ENCODE measurements at places on chromosomes 2 and 18. TPM values are rescaled to one million over a fixed set of nuclear protein-coding genes. Genes with fewer than 3 reads are reported as not detected.

DNA sequence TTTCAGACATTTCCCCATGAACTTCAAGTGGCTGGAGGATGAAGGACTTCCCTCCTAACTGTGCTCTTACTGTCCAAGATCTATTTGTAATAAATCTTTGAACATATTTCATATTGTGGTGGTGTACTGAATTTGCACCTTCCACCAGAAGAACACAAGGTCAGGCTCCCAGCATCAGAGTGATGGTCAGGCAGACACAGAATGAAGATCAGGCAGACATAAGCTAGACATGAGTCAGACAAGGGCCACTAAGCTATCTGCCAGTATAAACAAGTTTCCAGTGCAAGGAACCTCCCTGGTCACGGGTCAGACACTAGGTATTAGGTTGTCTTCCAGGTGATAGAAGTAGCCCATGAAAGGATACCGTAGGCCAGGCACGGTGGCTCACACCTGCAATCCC lies 20.0 kb downstream of the AQP12B start:
- H3K27ac ChIP-seq = no peak overlapping the region
- no peaks in the 10 kb centered on the region for H3K4me1 ChIP-seq
- peaks cover 3% of the 10 kb centered on the region for H3K27me3 ChIP-seq
- H3K4me3 ChIP-seq = no peak overlapping the region
- H3K36me3 ChIP-seq = no peaks in the 10 kb centered on the region

GRCh38 chr2:130150181-130151144 lies 5.6 kb upstream of the CCDC74B start:
- no peak overlapping the region for H3K27ac ChIP-seq
- no peak for DNase-seq
- no peaks in the 10 kb centered on the region for H3K27me3 ChIP-seq
- no peaks in the 10 kb centered on the region for H3K4me1 ChIP-seq

ALPI gene
- not detected for total RNA-seq

DNA sequence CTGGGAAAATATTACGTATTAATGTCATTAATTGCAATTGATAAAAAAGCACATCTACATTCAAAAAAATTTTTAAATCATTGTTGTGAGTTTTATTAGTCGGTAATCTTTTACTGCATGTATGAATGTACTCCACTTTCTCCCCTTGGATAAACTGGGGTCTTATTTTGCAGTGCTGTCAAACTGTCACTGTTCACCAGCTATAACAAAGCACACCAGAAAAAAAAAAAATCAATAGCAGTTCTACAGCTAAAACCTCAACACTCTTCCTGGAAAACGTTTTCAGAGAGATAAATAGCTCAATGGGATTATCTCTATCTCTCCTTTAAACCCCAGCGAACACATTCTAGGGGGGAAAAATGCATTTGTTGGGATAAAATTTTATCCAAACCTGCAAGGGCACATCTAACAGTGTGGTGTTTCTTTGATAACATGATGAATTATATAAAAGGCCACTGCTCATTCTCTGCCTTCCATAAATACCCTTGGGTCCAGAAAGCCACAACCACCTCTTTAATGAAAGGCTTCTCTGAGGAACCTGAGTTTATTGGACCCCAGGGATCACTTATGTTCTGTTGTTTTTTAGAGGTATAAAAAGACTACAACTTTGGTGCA lies 219.9 kb downstream of the CDH20 start:
- H3K4me3 ChIP-seq = no peak overlapping the region
- no peaks in the 10 kb centered on the region for H3K27me3 ChIP-seq
- no peaks in the 10 kb centered on the region for H3K4me1 ChIP-seq
- no peak for DNase-seq

GRCh38 chr2:9010866-9011265 lies 7.4 kb upstream of the MBOAT2 start:
- H3K4me1 ChIP-seq = no peaks in the 10 kb centered on the region
- no peak overlapping the region for H3K4me3 ChIP-seq
- H3K27ac ChIP-seq = no peak overlapping the region
- no peaks in the 10 kb centered on the region for H3K36me3 ChIP-seq
- DNase-seq = no peak

DNA sequence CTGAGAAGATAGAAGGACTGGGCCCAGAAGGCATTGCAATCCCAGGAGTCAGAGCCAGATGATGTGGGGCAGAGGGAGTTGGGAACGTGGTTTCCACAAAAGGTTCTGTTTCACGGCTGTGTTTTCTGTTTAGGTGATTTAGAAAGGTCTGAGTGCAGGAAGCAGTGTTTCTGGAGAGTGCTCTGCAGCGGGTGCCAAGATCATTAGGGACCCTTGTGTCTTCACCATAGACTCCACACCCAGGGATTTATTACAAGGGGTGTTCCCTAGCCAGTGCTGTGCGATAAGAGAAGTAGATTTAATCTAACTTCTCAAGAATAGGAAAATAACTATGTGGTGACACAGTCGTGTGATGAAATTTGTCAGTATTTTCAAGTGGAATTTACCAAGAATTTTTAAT lies 221.1 kb upstream of the TPO start:
- no peak for DNase-seq
- no peaks in the 10 kb centered on the region for H3K36me3 ChIP-seq
- no peak overlapping the region for H3K4me3 ChIP-seq

DNA sequence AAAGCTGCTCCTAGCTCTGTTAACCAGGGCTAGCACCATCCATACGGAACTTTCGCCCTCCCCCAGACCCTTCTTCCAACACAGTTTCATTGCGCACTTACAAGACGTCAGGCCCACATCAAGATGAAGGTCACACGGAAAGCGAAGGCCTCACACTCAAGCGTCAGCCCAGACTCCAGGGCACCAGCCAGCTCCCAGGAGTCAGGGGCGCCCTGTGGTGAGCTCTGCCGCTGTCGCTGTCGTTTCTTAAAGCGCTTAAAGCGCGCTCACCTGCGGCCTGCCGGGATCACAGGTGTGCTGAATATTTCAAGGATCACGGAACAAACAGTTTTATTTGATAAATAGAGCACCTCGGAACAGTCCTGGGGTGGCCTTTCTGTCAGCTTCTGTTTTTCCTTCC lies 163.1 kb downstream of the CDH20 start:
- no peaks in the 10 kb centered on the region for H3K27me3 ChIP-seq
- DNase-seq = no peak
- H3K4me3 ChIP-seq = no peak overlapping the region

CPSF3 gene
- total RNA-seq = 37.1 TPM

DNA sequence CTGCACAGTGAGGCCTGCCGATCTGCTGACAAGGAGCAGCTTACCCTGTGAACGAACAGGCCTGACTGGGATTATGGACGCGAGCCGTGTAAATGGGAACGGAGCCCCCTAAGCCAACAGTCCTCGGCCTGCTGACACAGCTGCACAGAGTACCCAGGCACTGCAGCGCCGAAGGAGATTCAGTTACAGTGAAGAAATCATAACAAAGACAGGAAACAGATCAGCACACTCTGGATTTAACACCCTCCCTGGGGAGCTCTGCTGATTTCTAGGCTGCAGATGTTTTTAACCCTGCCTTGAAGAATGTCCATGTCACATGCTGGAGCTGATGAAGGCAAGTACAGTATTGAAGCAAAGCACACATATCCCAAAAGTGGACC lies 43.4 kb downstream of the COLEC12 start:
- no peaks in the 10 kb centered on the region for H3K36me3 ChIP-seq
- H3K4me3 ChIP-seq = no peak overlapping the region
- no peak overlapping the region for H3K27ac ChIP-seq
- H3K27me3 ChIP-seq = peaks cover 2% of the 10 kb centered on the region
- peak; percentile 80 for DNase-seq

DNA sequence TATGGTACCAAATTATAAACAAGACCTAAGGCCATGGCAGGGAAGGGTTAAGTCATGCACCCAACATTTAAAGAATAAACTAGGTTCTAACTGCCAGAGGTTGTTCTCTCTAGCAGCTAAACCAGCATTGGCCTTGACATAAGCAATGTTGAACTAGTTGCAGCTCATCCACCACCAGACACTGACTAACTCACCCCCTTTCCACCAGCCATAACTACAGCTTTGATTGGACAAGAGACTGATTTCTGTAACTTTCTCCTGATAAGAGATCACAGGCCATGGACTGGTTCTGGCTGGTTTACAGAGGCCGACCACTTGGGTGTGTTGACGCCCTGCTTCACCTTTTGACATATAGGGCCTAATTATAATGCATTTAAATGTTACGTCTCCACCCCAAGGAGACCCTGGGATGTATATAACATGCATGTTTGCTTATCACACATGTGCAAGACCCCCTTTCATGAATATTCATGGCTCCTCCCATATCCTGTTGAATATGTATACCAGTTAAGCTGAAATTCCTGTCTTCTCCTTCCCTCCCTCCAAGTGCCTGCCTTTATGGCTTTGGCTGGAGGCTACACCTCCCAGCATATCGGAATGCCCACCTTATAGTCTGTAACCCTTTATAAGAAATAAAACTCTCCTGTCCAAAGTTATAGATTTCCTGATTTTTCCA lies 75.9 kb downstream of the MRPS9 start:
- no peaks in the 10 kb centered on the region for H3K27me3 ChIP-seq
- no peaks in the 10 kb centered on the region for H3K36me3 ChIP-seq
- no peaks in the 10 kb centered on the region for H3K4me1 ChIP-seq
- no peak overlapping the region for H3K4me3 ChIP-seq
- no peak overlapping the region for H3K27ac ChIP-seq

DNA sequence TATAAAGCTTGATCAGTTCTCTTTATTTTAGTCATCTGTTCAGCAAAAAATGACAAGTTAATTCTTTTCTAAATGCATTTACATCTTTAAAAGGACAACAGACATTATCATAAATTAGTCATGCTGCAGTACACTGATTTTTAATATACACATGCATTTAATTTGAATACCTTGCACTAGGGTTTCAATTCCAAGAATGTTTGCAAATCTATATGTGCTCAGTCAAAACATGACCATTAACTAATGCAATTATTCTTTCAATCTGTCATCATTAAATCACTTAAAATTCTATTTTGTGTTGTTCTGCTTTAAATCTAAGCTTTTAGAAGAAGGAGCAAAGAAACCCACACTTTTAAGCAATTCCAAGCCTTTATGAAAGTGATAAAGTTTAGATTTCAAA lies 342.6 kb downstream of the THSD7B start:
- no peaks in the 10 kb centered on the region for H3K4me1 ChIP-seq
- H3K4me3 ChIP-seq = no peak overlapping the region
- DNase-seq = no peak
- no peaks in the 10 kb centered on the region for H3K27me3 ChIP-seq
- H3K36me3 ChIP-seq = no peaks in the 10 kb centered on the region

KCNIP3 gene
- total RNA-seq = 0.21 TPM

All from endothelial cell of umbilical vein (primary cell).